MV-4-11 (cell line): ENCODE measurements at places on chromosomes 1 and 21.

- no peak for DNase-seq
These were observed 634.9 kb downstream of the LMO4 start for GRCh38 chr1:87963556-87963955.

DNA sequence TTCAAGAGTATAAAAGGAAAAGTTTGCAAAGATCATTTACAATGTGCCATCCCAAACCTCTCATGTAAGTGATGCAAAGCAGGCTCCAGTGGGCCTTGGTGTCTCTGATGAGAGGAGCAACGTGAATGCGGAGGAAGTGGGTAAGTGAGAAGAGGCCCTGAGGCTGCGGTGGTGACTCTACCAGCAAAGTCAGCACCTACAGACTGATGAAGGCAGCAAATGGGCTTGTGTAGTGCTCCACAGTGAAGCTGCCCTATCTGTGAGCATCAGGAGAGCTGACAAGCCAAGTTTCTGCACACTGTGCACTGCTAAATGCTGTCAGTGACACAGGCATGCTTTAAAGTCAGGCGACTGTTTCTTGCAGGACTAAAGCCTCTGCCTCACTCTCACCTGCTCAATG lies 15.6 kb upstream of the RAP1A start:
- DNase-seq: peak; percentile 5

- DNase-seq: peak; percentile 96
These were observed 36.9 kb upstream of the HIVEP3 start for GRCh38 chr1:41955461-41956159.

DNA sequence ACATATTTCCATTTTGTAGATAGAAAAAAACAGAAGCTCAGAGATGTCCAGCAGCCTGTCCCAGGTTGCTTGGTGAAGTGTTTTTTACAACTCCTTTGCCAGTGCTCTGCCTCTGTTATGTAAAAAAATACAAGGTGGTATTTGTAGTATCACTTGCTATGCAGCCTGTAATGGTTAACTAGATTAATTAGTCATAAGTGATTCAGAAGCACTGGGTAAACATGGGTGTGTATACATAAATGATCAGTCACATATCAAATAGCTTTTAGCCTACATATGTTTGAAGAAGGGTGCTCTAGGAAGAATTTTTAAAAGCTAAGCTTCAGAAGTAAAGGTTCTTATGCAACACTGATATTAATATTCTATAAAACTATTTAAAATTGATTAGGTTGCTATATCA lies 70.0 kb upstream of the MAGI3 start:
- DNase-seq: no peak

GRCh38 chr1:170041423-170042192 lies 32.9 kb downstream of the KIFAP3 start:
- DNase-seq: no peak

GRCh38 chr1:226443439-226443838 lies 35.5 kb upstream of the PARP1 start:
- DNase-seq: no peak

- no peak for DNase-seq
These were observed 11.9 kb upstream of the SSX2IP start for GRCh38 chr1:84702143-84702542.

DNA sequence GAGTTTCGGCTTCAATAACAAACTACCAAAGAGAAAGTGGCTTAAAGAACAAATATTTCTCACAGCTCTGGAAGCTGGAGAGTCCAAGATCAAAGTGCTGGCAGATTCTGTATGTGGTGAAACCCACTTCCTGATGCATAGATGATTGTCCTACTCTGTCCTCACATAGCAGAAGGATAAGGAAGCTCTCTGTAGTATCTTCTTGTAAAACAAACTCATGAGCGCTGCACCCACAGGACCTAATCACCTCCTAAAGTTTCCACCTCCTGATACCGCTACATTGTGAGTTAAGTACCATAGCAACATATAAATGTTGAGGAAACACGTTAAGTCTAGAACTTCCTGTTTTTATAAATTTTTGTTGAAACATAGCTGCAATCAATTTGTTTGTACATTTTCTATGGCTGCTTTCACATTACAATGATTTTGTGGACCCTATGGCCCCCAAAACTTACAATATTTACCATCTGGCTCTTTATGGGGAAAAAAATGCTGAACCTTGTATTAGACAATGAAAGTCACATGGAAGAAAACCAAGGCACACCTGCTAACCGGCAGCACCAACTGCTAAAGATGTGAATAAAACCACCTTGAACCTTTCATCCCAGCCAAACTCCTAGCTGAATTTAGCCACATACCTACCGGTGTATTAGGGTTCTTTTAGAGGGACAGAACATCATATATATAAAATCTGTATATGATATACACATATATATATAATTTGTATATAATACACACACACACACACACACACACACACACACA lies 1423.4 kb downstream of the NCAM2 start:
- DNase-seq: peak; percentile 74

DNA sequence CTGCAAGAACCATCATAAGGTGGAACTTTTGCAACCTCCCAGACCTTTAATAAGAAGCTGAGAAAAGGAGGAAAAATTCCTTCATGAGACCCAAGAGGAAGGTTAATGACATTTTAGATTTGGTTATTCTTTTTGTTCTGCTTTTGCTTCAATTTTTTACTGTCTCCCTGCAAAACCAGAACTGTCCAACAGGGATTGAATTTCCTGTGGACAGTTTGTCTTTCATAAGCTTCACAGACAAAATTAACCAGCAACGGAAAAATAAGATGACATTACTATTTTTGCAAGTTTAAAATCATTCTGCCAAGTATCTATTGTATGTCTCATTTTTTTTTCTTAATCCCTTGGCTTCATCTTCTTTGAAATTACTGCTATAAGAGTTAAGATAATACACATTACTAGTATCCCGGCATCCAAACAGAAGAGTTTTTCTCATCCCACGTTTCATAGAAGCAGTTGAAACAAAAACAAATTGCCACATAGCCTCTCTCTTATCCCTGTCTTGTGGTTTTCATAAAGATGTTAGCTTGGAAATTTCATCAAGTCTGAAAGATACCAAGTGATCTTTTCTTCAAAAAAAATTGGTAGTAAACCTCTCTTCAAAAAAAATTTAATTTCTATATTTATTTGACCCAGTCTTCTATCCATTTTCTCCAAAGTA lies 465.3 kb upstream of the PTBP2 start:
- DNase-seq: no peak

GRCh38 chr1:44740179-44740617 lies 561 bp downstream of the KIF2C start:
- no peak for DNase-seq

DNA sequence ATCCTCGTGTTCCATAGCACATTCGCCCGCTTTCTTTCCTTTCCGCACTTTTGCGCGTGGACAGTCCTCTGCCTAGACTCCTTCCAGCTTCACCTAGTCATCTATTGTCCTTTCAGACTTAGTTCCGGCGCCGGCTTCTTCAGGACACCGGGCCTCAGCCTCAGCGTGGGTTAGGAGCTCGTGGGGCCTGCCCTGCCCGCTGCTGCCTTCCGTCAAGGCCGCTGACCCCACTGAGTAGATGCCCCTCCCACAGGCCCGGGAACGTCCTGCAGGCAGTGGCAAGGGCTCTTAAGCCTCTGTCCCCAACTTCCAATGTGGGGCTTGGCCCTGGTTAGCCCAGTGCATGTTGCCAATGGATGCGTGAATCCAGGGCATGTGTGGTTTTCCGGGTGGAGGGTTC lies 11.4 kb downstream of the DMRTB1 start:
- no peak for DNase-seq

DNA sequence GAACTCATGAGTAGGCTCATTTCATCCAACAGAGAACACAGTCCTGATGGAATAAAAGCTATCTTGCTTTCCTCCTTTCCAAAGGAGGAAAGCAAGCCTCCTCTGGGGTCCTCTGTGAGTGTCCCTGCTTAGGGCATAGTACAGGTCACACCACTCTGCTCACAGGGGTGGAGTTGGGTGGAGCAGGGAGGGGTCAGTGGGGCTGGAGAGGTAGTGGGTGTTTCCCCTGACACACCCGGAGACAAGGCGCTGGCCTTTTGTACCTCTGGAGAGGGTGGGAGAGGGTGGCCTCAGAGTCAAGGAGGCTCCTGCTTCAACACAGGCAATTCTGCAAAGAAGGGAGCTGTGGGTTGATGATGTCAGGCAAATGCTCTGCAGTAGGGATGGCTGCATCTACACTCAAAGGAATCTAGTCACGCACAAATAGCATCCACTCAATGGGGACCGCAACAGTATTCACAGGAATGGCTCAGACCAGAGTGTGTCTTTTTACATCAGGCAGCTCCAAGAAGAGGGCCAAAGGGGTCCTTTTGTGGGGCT lies 58.6 kb upstream of the PLXNA2 start:
- DNase-seq: no peak

DNA sequence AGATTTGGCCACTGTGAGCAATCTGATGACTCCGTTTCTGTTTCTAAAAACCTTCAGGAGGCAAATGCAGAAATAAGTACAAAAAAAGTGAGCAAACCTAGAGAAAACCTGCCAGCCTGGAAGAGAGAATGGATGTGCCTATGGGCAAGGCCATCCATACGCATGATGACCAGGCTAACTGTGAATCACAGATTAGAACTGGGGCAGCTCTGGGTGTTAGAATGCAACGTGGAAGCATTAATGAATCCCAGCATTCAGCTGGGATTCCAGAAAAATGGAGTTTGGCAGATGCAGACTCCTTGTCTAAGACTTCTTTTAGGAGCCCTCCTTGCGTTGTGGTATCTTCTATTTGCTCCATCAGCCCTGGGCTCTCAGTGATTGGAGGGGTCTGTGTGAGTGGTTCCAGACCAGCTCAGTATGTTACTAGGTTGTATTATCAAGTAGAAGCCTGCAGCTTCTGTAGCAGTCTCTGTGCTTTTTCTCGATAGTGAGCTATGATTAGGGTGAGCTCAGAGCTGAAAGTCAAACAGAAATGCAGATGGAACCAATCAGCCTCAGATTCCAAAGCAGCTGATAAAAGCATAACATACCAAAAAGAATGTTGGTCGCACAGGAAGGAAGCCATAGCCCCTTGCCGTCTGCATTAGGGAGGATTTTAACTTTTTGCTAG lies 154.0 kb downstream of the PSMG1 start:
- DNase-seq: no peak

DNA sequence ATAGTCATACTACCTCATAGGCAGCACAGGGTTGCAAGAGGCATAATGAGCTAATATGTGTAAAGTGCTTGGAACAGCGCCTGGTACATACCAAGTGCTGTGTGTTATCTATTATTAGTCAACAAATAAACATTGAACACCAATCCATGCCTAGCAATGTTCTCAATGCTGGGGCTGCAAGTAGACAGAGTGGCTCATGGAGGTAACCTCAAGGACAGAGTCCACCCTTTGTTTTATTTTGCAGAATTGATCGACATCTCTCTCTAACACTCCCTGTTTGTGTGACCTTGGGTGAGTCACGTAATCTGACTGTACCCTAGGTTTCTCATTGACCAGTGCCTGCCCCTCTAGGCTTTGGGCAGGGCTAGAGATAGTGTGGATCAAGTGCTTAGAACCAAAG lies 164.0 kb upstream of the KLHDC7A start:
- DNase-seq: no peak

DNA sequence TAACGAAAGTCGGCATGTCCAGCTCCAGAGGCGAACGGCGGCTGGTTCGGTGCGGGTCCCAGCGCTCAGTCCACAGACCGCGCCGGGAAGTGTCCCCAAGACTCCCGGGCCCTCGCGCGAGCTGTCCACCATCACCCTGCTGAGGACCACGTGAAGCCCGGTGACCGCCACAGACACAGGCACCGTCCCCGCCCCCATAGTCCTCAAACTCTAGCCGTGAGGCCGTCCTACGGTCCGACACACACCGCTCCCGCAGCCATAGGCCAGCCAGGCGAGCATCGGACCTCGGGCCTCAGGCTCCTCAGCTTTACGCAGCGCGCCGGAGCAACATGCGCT lies 535 bp downstream of the SETD4 start:
- peak; percentile 56 for DNase-seq

DNA sequence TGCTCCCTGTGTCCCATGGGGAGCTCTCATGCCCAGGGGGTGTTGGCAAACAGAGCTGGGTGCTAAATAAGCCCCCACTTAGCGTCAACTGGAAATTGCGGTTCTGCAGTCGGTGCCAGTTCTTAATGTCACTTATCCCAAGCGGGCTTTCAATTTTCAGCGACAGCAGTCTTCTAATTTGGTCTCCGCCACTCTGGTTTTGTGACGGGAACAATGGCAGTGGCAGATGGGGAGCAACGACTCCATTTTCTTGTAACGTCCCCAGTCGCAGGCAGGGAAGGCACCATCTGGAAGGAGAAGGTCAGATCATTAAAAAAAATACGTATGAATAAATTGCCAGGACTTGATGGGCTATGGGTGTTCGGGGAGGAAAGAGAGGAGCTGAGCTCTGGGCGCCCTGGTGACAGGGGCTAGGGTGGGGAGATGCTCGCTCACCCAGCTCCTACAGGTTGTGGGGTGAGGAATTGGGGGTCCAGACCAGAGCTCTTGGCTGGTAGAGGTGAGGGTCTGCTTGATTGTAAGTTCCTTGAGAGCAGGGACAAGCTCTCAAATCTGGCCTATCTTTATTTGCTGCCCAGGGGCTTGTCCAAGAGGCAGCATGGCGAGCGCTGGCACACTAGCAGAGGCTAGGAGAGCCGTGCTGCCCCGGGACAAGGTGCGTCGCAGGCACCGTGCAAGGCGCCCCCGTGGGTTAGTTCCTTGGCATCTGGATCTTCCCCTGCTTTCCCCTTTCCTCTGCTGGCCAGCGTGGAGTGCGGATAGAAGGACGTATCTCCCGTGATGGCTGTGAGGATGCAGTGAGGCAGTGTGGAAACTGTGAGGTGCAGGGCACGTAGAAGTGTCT lies 105.8 kb downstream of the ARHGEF10L start:
- no peak for DNase-seq
